Posterior vena cava (tissue), 2 donors: ENCODE measurements at places on chromosomes 4 and X. TPM values are rescaled to one million over a fixed set of nuclear protein-coding genes. Genes with fewer than 3 reads are reported as not detected.

Gene SYP
- 1.5 TPM for total RNA-seq

Gene BEX5
- 3.0 TPM for total RNA-seq

Gene MAGEB1
- not detected for total RNA-seq

Gene GPRASP1
- total RNA-seq: 10.2 TPM

Gene MAGEA9B
- total RNA-seq: not detected

Gene LRCH2
- total RNA-seq: 8.4 TPM

Gene GDPD2
- not detected for total RNA-seq

Gene DCAF8L2
- total RNA-seq: not detected

Gene SLC39A8
- 13.4 TPM for total RNA-seq

- no peak for DNase-seq
These were observed 23.7 kb downstream of the ELF4 start for GRCh38 chrX:130086447-130087206.

DNA sequence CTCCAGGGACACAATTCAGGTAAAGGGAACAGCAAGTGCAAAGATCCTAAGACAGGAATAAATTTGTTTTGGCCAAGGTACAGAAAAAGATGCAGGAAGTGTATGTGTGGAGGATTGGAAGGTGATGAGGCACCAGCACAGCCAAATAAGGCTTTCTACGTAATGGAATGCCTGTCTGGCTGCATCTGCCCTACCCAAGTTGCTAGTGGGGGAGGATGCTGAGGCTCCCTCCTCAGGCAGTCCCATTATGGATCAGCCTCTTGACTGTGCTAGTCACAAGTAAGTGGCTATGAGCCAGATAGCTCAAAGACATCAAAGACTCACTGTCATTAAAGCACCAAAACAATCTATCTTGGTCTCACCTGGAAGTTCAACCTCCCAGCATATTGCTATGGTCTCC, 300.9 kb upstream of the FAT4 start:
- DNase-seq: no peak

DNA sequence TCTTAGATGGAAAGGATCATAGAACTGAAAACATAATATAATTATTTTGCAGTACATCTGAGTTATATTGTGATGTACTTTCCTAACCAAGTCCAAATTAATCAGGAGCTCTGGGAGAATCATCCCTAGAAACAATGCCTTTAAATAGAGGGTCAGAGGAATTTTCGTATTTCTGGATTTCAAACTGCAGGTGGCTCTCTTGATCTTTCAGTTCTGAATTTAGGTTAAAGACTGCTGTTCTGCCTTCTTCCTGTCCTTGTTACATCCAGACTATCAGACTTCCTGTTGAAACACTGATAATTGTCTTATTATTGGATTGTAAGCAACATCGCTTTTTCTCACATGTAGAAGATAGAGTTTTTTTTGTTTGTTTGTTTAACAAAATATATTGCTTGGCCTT, 142.7 kb downstream of the RPA4 start:
- DNase-seq: no peak

DNA sequence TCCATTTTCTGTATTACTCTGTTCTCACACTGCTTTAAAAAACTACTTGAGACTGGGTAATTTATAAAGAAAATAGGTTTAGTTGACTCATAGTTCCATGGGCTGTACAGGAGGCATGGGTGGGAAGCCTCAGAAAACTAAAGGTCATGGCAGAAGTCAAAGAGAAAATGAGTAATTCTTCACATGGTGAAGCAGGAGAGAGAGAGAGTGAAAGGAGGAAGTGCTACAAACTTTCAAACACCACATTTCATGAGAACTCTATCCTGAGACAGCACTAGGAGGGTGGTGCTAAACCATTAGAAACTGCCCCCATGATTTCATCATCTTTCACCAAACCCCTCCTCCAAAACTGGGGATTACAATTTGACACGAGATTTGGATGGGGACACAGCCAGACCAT, 108.0 kb upstream of the PBDC1 start:
- DNase-seq: no peak

DNA sequence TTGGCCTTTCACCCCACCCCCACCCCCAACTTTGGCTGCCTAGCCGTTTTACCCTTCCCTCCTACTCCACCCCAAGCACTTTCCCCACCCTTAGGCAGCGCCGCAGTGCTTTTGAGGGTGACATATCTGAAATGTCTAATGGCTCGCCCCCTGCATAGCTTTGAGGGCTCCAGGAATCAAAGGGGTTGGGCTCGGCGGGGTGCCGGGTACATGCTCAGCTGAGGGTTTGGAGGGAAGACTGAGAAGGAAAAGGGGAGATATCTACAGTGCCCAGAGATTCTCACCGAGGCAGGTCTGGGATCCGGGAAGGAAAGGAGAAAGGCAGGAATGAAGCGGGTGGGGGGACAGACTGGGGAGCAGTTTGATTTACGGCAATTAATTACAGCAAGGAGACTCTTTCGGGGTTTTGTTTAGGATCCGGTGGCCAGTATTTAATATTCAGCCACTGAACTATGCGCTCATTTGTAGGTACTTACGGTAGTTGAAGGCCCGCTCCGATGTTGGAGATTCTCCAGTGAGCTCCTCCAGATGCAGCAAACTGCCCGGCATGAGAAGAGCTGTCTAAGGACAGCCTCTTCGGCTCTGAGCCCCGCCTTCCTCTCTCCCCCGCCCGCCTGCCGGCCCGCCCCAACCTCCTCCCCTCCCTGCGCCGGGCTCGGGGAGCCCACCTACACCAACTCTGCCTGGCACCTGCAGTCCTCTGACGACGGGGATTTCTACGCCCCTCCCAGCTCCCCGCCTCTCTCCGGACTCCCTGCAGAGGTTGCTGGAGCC, at the start of gene IGSF1:
Gene IGSF1, minus strand, starts transcription at position 569 of the 774 bp plus-strand sequence. CDS start 2,632 bp downstream, outside the sequence.
- no peak for DNase-seq

- no peak for DNase-seq
These were observed 12.0 kb upstream of the EXOC1L start for GRCh38 chr4:55807556-55807955.

DNA sequence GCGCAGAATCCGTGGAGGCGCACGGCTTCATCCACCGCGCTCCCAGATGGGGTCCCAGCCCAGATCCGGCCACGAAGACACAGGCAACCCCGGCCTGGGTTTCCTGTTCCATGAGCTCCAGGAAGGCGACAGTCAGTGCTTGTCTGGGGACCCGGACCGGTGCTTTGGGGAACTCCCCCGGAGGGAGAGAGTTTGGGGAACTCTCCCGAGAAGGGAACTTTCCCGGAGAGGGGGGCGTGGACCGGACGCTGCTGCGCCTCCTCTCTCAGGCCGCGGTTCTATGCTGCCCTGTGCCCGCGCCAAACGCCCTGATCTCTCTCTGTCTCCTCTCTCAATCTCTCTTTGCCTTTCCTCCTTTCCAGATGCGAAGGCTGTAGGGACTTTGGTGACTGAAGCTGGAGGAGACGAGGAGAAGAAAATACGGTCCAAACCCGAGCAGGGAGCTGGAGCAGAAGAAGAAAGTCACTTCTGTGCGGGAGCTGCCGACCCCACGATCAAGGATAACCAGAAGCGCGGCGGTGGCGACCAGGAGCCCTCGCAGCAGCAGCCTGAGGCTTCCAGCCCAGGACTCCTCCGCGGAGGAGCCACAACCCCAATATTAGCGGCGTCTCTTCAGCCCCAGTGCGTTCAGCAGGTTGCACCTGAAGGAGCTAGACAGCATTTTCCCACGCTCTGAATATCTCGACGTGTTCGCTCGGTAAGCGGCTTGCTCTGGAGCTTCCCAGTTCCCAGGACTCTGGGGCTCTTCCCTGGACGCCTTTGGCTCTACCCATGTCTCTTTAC, 47.6 kb upstream of the NKAP start:
- DNase-seq: no peak

- DNase-seq: no peak
These were observed 138.3 kb upstream of the PDHA2 start for GRCh38 chr4:95701500-95702170.

GRCh38 chrX:129572422-129572821, 32.4 kb downstream of the OCRL start:
- no peak for DNase-seq

DNA sequence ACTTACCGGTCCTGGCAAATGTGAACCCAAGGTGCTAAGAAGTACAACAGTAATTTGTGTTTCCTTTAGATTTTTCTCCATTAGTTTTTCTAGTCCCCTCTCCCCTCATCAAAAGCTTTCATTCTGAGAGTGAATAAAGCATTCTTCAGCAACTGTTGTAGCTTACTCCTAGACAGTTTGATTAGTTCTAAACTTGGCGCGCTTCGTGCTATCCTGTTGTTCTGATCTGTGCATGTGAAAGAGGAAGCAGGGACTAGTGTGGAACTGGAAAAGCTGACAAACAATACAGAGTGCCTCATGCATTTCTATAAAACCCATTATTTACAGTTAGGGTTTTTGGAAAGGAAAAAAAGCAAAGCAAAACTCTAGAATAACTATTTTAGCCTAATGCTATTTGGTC, 556.9 kb upstream of the SLIT2 start:
- DNase-seq: no peak

DNA sequence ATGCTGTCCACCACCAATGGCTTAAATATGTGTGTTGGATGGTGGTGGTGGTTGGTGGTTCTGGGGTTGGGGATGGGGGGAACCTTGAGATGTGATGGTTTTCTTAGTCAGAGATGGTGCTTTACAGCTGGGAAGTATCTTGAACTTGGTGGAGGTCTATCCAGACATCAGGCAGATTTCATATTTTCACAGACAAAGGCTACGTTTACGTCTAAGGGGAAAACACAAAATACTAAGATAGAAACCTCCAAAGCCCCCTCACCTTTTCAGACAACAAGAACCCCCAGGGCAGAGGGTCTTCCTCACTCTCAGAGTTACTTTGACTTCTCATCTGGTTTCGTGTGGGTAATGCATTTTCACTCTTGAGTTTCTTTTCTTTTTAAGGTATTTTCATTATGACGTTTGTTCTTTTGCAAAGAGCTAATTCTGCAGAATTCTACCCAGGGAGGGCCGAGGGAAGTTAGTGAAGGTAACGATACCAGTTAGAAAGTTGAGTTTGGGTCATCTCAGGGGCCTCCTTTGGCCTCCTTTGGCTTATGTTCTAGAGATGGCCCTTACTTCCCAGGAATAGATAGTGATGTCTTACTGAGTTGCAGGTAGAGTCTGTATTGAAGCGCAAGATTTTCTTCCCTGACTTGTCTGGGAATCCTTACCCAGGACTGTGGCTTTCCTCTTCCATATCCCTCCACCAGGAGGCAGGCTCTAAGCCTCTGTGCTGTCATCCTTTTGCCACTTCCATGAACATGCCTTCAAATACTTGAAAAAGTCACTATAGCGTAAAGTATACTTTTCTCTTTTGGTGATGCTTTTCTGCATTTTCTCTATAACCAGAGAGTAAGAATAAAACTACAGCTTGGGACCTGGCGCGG, 31.9 kb downstream of the RHOH start:
- no peak for DNase-seq

- no peak for DNase-seq
These were observed 664.5 kb downstream of the PDHA2 start for GRCh38 chr4:96504386-96504785.

GRCh38 chr4:77358315-77358928, 201.4 kb downstream of the CCNG2 start:
- DNase-seq: no peak

DNA sequence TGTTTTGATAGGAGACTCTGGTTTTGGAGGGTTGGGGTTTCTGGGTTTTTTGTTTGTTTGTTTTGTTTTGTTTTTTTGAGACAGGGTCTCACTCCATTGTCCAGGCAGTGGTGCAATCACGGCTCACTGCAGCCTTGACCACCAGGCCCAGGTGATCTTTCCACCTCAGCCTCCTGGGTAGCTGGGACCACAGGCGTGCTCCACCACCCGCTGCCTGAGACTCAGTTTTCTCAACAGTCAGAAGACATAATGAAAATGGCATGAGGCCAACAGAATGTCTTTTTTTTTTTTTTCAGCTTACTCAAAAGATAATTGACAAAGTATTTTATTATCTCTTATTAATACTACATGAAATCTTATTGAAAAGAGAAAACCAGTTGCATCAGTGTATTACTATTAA, 32.4 kb downstream of the TNIP2 start:
- DNase-seq: peak; percentile 30

DNA sequence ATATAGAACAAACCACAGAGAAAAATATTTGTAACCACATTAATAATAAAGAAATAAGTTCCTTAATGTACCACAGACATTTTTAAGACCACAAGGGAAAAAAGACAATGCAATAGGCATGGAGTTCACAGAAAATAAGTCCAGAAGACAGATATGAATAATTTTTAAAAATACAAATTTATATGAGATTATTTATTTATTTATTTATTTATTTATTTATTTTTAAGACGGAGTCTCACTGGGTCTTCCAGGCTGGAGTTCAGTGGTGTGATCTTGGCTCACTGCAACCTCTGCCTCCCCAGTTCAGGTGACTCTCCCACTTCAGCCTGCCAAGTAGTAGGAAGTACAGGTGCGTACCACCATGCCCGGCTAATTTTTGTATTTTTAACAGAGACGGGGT, 53.7 kb downstream of the THAP9 start:
- DNase-seq: no peak

DNA sequence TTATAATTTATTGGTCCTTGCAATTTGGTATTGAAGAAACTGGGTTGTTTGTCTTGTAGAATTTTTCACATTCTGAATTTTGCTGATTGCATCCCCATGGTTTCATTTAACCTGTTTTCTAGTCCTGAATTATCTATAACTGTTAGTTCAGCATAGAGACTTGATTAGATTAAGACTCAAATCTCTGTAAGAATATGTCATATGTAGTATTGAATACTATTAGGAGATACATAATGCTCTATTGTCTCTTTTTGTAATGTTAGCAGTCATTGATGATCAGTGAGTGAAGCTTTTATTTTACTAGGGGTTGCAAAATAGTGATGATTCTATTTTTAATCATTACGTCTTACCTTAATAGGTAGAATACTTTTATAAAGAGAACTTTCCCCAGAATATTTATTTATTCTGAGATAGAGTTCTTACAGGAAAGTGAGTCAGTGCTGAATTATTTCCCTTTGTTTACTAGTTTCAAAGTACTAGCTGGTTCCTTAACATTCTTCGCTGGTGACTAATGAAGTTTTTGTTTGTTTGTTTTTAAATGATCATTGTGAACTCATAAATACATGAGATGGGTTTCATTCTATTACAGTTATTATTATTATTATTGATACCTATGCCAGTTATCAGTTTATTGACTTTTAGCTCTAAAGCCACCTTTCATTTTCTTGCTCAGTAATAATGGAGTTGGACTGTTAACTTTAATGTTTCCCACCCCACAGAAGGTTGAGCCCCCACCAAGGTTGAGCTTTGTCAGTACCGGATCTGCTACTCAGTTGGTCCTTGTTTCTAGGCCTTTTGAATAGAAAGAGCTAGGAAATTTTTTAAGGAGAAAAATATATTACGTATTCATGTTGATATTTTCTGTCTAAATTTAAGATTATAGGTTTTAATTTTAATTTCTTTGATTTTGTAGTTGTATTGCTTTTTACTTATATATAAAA, 102.3 kb downstream of the LARP1B start:
- DNase-seq: no peak

GRCh38 chr4:74219240-74219639, 61.3 kb downstream of the MTHFD2L start:
- no peak for DNase-seq

GRCh38 chrX:12955882-12956703, 18.8 kb upstream of the TMSB4X start:
- peak; percentile 87 for DNase-seq
